Activated CD4-positive, alpha-beta T cell treated with anti-CD3 and anti-CD28 coated beads, Interleukin-2, amount 50 U/mL, for 1 hour (primary cell): ENCODE measurements at places on chromosomes 11 and 22.

GRCh38 chr22:41862530-41863266, 29.8 kb downstream of the SREBF2 start:
- no peak for DNase-seq

GRCh38 chr11:47186700-47187695, 764 bp upstream of the PACSIN3 start:
- peak; percentile 49 for DNase-seq

DNA sequence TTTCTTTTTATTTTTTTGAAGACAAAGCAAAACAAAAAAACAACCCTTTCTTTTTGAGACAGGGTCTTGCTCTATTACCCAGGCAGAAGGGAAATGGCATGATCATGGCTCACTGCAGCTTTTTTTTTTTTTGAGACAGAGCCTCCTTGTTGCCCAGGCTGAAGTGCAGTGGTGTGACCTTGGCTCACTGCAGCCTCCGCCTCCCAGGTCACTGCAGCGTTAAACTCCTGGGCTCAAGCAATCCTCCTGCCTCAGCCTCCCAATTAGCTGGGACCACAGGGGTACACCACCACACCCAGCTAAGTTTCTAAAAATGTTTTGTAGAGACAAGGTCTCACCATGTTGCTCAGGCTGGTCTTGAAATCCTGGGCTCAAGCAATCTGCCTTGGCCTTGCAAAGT, 124.6 kb downstream of the ABTB2 start:
- no peak for DNase-seq

- DNase-seq, result no peak
Observed at GRCh38 chr22:44305455-44305854, 7.3 kb downstream of the SHISAL1 start.

DNA sequence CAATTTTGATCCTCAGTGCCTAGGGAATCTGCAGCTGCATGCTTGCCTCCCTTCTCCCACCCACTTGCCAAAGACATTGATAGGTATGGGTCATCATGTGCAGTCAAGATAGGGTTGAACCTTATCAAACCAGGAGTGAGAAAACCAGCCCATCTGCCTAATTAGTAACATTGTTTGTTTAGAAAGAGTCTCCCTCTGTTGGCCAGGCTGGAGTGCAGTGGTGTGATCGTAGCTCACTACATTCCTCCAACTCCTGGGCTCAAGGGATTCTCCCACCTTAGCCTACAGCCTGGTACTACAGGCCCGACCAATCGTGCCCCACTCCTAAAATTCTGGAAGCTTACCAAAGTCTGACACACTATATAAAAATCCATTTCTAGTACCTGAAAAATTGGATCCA, 4.6 kb downstream of the C11orf71 start:
- no peak for DNase-seq

DNA sequence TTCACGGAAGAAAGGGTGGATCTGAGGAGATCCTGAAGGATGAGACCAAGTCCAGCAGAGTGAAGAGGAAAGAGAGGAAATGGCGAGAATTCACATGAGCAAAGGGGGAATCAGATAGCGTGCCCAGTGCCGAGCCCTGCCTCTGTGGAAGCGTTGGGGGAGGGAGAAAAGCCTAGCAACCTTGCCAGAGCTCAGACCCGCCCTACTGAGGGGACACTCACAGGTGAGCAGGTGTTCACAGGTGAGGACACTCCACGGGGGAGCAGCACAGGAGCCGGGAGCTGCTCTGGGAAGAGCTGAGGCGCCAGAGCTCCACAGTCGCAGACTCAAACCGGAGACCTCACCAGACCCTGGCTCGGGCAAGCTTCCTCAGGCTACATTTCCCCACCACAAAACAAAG, 56.2 kb downstream of the MICAL3 start:
- DNase-seq, result no peak

GRCh38 chr11:59271247-59271755, 58.6 kb upstream of the MPEG1 start:
- no peak for DNase-seq

GRCh38 chr11:103077554-103077953, 14.4 kb downstream of the DCUN1D5 start:
- no peak for DNase-seq

DNA sequence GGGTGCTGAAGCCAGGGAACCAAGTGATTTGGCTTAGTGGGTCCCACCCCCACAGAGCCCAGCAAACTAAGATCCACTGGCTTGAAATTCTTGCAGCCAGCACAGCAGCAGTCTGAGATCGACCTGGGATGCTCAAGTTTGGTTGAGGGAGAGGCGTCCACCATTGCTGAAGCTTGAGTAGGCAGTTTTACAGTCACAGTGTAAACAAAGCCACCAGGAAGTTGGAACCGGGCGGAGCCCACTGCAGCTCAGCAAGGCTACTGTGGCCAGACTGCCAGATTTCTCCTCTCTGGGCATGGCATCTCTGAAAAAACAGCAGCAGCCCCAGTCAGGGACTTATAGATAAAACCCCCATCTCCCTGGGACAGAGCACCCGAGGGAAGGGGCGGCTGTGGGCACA, 424.1 kb upstream of the TENM4 start:
- no peak for DNase-seq

GRCh38 chr11:60592601-60593000, 77.4 kb downstream of the MS4A13 start:
- DNase-seq, result no peak

GRCh38 chr11:120335556-120335907, 681 bp upstream of the ARHGEF12 start:
- peak; percentile 18 for DNase-seq

GRCh38 chr22:19143967-19144400, 467 bp downstream of the ESS2 start:
- DNase-seq, result peak; percentile 13

DNA sequence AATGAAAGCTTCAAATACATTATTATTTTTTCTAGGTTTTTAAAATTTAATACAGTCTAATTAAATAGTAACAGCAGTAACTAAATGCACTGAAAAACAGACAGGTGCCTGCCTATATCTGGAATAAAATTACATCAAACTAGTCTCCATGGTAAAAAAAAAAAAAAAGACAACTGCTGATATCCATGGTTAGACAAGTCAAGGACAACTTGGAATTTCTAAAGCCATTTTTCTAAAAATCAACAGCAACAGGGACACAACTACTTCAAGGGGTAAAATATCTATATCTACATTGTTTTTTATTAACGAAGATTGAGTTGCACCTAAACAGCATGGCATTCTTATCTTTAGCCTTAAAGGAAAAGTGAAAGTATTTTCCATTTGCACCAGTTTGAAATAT, 74.7 kb upstream of the VPREB1 start:
- no peak for DNase-seq

DNA sequence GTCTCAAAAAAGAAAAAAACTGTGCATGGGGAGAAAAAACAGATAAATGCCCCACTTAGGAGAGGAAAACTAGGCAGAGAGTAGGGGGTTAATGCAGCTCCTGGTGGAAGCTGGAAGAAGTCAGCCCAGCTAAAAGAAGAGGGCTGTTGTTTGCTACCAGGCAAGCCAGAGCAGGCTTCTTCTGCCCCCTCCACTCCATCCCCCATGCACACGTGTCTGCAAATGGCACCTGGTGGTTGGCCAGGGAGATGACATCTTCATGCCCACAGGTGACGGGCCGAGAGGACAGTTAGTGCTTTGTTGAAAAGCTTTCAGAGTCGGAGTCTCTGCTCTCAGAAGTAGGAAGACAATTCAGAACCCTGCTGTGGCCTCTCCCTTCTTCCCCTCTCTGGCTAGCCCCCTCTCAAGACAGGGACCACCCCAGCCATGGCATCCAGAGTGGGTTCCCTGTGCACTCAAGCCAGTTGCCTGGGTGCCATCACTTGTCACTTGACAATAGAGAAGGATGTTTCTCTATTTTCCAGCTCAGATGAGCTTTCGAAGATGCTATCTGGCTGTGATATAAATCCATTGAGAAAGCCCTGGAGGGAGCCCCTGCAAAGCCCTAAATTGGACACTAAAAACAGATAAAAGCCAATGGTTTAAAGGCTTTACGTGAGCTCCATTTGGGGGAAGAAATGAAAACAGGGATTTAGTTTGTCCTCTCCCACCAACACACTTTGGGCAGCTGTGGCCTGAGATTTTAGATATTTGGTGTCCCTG, 142.0 kb downstream of the TRIM29 start:
- no peak for DNase-seq

- no peak for DNase-seq
Observed at GRCh38 chr11:74777038-74777437, 28.4 kb downstream of the RNF169 start.

DNA sequence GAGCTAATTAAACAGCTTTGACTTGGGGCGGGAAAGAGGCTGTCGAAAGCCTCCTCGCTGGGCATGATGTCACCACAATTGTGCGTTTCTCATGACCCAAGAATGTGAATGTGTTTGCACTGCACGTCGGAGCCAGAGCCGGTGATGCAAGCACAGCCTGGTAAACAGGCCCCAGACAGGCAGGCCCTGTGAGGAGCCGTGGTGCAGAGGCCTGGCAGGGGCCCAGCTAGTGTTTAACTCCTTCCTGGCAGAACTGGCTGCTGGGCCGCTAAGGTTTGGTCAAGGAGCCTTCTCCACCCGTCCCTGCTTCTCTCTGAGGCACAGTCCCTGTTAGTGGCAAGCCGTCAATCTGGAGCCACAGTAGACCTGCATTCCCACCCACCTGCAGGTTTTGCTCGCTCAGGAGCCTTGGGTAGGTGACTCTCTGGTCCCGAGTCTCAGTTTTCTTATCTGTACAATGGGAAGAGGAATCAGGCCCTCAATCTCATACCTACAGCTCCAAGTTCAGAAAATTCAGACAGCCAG, 25.4 kb upstream of the SMTN start:
- DNase-seq, result no peak

DNA sequence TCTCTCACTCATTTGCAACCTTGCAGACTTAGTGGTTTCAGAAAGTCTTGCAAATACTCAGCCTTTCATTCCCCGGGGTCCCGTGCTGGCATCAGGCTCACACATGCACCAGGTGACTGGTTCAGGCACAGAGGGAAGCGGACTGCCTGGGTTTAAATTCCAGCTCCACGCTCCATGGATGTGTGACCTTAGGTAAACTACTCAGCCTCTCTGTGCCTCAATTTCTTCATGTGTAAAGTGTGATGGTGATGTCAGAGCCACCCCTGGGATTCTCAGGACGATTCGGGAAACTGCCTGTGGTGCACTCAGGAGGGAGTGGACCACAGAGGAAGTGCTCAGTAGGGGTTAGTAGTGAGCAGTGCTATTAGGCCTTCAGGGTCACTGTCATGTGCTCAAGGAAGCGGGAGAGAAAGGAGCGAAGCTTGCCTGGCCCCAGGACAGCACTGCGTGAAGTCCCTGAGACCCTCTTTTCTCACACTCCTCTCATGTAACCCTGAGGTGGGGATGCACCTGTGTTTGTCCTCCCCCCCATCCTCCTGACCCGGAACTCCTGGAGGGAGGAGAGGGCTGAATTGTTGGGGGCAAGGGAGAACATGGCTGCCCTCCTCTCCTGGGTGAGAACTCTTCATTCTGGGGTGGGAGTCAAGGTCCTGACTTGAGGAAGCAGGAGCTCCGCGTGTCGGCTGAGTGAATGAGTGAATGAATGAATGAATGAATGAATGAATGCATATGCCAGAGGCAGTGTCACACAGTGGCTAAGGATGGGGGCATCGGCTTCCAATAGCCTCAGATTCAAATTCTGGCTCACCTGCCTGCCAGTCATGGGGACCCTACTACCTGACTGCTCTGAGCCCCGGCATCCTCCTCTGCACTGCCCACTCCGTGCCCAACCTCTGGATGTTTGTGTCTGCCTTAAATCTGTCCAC, 14.4 kb upstream of the UPK3A start:
- no peak for DNase-seq

DNA sequence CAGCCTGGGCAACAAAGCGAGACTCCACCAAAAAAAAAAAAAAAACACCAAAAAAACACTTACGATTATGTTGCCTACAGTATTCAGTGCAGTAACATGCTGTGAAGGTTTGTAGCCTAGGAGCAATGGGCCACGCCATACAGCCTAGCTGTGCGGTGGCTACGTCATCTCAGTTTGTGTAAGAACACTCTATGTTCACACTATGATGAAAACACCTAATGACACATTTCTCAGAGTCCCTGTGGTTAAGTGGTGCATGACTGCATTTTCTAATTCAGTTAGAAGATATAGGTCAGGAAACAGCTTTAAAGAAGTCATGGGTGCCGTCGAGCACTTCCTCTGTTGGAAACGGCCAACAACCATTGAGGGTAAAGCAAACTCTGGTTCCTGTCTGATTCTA, 75.7 kb upstream of the ANO1 start:
- no peak for DNase-seq

DNA sequence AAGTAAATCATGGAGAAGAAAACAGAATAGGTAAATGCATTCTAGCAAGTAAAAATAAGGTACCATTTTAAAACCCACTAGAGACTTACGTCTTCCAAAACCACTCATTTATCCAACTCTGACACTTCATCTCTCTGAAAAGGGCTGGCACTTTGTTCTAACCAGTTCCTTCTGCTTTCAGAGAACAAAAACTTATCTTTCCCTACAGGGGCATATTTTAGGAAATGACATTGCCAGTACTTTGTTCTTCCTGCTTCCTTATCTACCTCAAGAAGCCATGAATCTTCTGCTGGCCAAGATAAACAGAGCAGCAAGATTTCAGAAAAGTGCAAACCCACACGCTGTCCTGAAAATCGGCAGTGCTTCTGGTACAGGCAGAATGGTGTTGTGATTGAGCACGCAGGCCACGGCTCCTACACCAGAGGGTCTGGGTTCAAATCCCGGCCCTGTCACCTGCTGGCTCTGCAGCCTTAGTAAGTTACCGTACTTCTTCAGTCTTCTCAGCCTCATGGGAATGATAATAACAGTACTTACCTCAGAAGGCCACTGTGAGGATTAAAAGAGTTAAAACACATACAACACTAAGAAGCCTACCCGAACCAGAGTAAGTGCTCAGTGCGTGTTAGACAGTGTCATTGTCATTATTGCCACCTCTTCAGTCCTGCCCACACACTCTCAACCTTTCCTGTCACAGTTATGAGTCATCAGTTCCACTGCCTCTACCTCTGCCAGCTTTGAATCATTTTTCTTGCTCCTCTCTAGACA, 11.0 kb downstream of the MPZL3 start:
- peak; percentile 34 for DNase-seq

GRCh38 chr22:23119494-23120414, 22.0 kb downstream of the RSPH14 start:
- peak; percentile 47 for DNase-seq

DNA sequence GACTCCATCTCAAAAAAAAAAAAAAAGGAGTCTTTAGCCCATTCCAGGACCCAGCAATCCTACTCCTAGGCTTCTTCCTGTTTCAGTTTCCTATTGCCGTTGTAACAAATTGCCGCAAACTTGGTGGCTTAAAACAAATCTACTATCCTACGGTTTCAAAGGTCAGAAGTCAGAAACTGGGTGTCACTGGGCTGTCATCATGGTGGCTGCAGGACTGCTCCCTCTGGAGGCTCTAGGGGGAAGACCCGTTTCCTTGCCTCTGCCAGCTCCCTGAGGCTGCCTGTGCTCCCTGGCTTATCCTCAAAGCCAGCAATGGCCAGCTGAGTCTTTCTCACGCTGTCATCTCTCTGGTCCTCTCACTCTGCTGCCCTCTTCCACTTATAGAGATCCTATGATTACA, 8.7 kb upstream of the DAGLA start:
- no peak for DNase-seq
